ENCODE measurements at places on chromosomes 2 and 18.

DNA sequence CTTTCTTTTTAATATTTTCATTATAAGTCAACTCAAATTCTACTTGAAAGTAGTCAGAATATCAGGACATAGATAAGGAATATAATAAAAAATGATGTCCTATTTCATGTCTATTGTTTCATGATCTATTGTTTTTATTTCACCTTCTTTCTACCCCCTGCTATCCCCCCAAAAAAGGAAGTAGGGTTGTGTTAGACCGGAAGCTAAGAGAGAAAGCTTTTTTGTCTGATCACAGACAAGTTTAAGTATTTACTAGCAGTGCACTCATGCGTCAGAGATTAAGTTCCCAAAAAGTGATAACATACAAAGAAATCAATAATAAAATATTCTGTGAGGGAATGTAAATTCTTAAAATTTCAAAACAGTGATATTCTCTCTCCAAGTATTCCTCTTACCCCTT, 447.1 kb upstream of the CNTNAP5 start:
- H3K4me3 ChIP-seq = no peak overlapping the region
- H3K36me3 ChIP-seq = no peaks in the 10 kb centered on the region
- DNase-seq = no peak

DNA sequence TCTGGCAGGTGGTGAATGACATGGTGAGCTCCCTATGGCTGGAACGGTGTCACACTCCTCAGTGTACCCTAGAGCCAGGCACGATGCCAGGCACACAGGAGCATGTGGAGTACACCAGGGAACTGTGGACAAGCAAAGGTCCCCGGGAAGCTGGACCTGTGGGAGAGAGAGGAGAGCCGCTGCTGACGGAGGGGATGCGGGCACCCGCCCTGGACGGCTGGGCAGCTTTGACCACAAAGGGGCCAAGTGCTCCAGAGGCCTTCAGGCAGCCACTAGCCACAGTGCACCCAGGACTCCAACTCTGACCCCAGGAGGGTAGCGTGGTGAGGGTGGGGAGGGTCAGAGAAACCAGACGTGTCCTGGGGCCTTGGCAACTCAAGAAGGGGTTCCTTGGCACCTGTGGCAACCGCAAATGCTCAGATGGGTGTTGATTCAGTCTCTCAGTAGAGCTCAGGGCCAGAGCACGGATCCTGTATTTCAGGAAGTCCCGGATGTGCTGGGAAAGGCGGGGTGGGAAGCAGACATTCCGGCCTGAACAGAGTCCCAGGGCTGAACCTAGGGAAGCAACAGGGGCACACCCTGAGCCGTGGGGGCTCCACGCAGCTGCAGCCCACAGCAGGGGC, 2.3 kb upstream of the MAB21L4 start:
- H3K4me3 ChIP-seq = no peak overlapping the region
- no peaks in the 10 kb centered on the region for H3K4me1 ChIP-seq
- no peaks in the 10 kb centered on the region for H3K36me3 ChIP-seq
- no peak overlapping the region for H3K27ac ChIP-seq
- DNase-seq = no peak
- no peaks in the 10 kb centered on the region for H3K27me3 ChIP-seq

DNA sequence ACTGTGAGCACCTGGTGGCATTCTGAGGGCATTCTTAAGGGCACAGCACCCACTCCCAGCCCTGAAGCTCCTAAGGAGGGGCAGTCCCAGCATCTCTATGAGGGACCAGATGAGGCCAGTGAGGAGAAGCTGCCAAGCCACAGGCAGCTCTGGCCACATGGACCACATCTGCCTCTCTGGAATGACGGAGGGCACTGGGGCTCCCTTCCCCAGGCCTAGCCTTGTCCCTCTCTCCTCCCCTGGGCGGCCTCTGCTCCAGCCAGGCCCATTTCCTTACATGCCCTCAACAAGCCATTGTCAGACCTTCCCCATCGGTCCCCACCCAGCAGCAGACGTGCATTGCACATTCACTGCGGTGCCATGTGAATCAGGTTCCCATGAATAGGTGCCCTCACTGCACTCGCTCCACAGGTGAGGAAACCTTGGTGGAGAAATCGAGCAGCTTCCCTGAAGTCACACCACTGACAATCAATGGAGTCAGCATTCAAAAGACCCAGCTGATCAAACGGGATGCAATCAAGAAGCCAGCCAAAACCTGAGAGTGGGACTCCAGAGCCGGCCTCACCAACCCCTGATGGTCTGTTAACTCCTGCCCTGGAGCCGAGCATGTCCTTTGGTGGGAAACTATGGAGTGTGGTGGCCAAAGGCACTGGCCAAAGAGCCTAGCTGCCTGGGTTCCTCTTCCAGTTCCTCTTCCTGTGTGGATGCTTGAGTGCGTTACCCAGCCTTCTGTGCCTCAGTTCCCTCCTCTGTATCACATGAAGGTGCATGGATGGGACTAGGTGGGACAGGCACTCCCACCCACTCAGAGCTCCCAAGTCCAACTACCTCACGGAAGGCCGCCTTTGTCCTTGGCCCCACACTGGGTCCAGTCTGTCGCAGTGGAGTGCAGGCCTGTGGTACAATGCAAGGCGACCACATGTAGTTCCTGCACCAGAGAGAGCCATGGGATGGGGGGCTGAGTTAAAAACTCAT, 147.3 kb downstream of the ZFP36L2 start:
- DNase-seq = no peak
- H3K27ac ChIP-seq = no peak overlapping the region
- H3K4me3 ChIP-seq = no peak overlapping the region
- no peaks in the 10 kb centered on the region for H3K27me3 ChIP-seq
- peaks cover 46% of the 10 kb centered on the region for H3K4me1 ChIP-seq

GRCh38 chr2:64992990-64993389, 3.8 kb downstream of the SLC1A4 start:
- H3K4me3 ChIP-seq = no peak overlapping the region
- H3K4me1 ChIP-seq = peaks cover 36% of the 10 kb centered on the region
- no peak for DNase-seq
- H3K27me3 ChIP-seq = no peaks in the 10 kb centered on the region
- no peaks in the 10 kb centered on the region for H3K36me3 ChIP-seq
- H3K27ac ChIP-seq = no peak overlapping the region

- H3K27ac ChIP-seq = no peak overlapping the region
- no peak overlapping the region for H3K4me3 ChIP-seq
- no peaks in the 10 kb centered on the region for H3K27me3 ChIP-seq
- no peak for DNase-seq
- H3K4me1 ChIP-seq = no peaks in the 10 kb centered on the region
These were observed 19.2 kb upstream of the IL36G start for GRCh38 chr2:112958428-112959108.

DNA sequence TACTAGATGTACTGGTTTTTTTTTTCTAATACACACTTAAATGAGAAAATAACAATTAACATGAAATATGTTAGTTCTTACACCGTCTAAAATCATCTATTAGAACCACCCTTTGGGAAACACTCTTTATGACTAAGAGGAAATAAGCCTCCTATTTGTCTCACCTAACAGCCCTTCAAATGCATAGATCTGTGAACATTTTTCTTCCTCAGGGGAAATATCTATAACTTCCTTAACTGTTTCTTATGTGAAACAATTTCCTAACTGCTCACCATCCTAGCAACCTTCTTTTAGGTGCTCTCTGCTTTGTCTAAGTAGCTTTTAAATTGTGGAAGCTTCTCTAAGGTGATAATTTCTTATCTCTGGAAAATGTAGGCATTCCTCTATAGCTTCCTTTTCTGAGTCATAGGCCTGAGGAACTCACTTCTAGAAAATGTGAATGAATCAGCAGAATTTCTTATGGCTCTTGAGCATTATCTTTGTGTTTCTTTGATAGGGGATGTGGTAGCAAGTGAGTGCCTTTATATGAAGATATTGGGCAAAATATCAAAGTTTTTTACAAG, 56.1 kb downstream of the CNTNAP5 start:
- no peaks in the 10 kb centered on the region for H3K27me3 ChIP-seq
- no peaks in the 10 kb centered on the region for H3K4me1 ChIP-seq
- no peaks in the 10 kb centered on the region for H3K36me3 ChIP-seq
- no peak overlapping the region for H3K4me3 ChIP-seq
- no peak for DNase-seq

DNA sequence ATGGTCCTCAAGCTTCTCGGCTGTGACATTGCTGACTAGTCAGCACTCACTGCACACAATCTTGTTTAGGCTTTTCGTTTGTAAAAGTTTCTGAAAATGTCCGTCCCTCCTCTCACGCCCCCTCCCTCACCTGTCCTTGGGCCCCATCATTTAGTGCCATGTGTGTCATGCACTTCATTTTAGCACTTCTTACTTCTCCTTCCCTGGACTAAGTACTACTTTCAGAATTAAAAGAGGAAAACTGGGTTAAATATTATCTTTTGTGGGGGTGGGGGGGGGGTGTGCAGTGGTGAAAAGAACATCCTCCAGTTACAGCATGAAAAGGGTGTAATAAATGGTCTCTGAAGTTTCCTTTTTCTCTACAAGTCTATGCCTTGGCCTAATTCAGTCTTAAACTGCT, 182.0 kb upstream of the SP5 start:
- no peaks in the 10 kb centered on the region for H3K36me3 ChIP-seq

DNA sequence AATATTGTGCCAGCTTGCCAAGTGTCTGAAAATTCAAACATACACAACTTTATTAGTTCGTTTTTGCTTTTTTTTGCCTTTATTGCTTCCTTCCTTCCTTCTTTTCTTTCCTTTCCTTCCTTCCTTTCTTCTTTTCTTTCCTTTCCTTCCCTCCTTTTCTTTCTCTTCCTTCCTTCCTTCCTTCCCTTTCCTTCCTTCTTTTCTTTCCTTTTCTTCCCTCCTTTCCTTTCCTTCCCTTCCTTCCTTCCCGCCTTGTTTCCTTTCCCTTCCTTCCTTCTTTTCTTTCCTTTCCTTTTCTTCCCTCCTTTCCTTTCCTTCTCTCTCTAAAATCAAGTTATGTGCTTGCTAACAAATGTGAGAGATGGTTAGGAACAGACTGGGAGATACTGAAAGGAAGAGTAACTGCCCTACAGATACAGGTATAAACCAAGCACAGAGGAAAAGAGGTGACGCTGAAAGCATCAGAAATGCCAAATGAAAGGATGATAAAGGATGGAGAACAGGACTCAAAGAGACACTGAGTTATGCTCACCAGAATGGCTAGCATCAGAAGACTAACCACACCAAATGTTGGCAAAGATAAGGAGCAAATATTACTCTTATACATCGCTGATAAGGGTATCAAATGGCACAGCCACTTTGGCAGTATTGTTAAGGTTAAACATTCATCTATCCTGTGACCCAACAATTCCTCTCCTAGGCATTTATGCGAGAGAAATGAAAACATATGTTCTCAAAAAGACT, 151.6 kb downstream of the MREG start:
- DNase-seq = no peak
- no peak overlapping the region for H3K4me3 ChIP-seq
- H3K4me1 ChIP-seq = no peaks in the 10 kb centered on the region
- H3K27me3 ChIP-seq = no peaks in the 10 kb centered on the region
- H3K27ac ChIP-seq = no peak overlapping the region

- H3K27ac ChIP-seq = no peak overlapping the region
- H3K4me1 ChIP-seq = no peaks in the 10 kb centered on the region
- DNase-seq = no peak
- H3K4me3 ChIP-seq = no peak overlapping the region
These were observed 20.6 kb upstream of the DSG4 start for GRCh38 chr18:31356025-31356424.

- no peak overlapping the region for H3K27ac ChIP-seq
- no peaks in the 10 kb centered on the region for H3K36me3 ChIP-seq
- no peak overlapping the region for H3K4me3 ChIP-seq
- no peaks in the 10 kb centered on the region for H3K4me1 ChIP-seq
- DNase-seq = no peak
These were observed 31.9 kb downstream of the EXOC6B start for GRCh38 chr2:72793798-72794440.

GRCh38 chr2:102155703-102156515, 13.4 kb downstream of the IL1R1 start:
- no peaks in the 10 kb centered on the region for H3K4me1 ChIP-seq
- no peaks in the 10 kb centered on the region for H3K36me3 ChIP-seq
- H3K27me3 ChIP-seq = no peaks in the 10 kb centered on the region
- H3K27ac ChIP-seq = peak overlapping the region; percentile 53

GRCh38 chr2:85888020-85888683, 638 bp downstream of the ST3GAL5 start:
- peak overlapping the region; percentile 62 for H3K4me3 ChIP-seq
- DNase-seq = no peak
- no peaks in the 10 kb centered on the region for H3K36me3 ChIP-seq
- H3K27ac ChIP-seq = peak overlapping the region; percentile 85
- H3K27me3 ChIP-seq = no peaks in the 10 kb centered on the region

DNA sequence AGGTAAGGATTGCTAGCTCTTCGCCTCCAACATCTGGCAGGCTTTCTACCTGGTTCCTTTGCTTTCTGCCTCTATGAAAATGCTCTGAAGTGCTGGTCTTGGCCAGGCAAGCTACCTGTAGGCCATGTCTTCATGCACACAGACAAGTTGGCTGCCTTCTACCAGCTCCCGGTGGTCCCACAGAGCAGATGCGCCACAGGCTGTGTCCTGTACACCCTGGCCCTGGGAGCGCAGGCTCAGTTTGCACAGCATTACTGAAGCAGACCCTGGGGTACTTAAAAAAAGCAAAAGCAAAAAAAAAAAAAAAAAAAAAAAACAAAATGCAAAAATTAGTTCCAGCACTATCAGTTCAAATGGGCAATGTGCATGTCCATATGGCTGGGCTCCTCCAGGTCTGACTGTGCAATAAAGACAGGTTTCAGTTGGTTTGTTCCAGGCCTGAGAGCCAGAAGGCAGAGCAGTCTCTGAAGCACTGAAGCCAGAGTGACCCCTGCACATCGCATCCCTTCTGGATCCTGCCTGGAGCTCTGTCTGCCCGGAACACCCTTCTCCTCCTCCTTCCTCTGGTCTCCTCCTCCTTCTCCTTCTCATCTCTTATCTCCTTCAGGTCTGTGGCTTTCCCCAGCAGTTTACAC, 288.0 kb upstream of the REV1 start:
- H3K4me3 ChIP-seq = no peak overlapping the region
- no peaks in the 10 kb centered on the region for H3K36me3 ChIP-seq
- no peak for DNase-seq
- no peak overlapping the region for H3K27ac ChIP-seq
- peaks cover 5% of the 10 kb centered on the region for H3K4me1 ChIP-seq
- H3K27me3 ChIP-seq = no peaks in the 10 kb centered on the region

- no peaks in the 10 kb centered on the region for H3K36me3 ChIP-seq
- H3K27ac ChIP-seq = no peak overlapping the region
- DNase-seq = no peak
- H3K4me1 ChIP-seq = no peaks in the 10 kb centered on the region
- H3K4me3 ChIP-seq = no peak overlapping the region
These were observed 22.0 kb upstream of the IL1R2 start for GRCh38 chr2:101969723-101970122.

- no peak overlapping the region for H3K4me3 ChIP-seq
- no peak for DNase-seq
These were observed 113.6 kb downstream of the METTL8 start for GRCh38 chr2:171320208-171320621.

Data from tibial nerve (tissue), 4 donors.